ENCODE measurements at places on chromosomes 7 and 10.

- DNase-seq: no peak
Measured at GRCh38 chr7:12373580-12374263, 29.9 kb downstream of the VWDE start.

DNA sequence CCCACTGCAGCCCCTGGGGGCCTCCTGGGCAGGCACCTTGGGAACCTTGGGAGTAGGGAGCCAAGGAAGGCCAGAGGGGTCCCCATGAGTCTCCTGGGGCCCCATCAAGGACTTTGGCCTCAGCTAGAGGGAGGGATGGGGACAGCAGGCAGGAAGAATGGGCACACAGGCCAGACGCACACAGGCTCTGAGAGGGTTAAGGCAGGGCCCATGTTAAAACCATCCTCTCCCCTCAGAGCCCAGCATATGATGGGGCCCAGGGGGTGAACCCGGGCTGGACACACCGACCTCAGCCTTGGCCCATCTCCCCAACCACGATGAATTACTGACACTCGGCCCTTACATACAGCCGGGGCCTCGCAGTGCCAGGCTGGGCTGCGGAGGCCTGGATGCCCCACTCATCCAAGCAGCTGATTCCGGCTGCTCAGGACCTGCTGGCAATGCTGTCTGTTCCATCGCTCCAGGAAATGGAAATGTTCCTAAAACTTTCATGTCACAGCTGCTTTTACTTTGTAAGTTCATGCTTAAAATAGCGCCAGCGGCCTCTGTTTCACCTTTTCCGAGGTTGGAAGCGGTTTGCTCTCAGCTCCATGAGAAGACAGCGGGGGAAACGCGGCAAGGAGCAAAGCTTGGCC is 17.3 kb upstream of the INPP5A start:
- no peak for DNase-seq

GRCh38 chr7:39324139-39324760 is 242.0 kb upstream of the YAE1 start:
- DNase-seq: no peak

DNA sequence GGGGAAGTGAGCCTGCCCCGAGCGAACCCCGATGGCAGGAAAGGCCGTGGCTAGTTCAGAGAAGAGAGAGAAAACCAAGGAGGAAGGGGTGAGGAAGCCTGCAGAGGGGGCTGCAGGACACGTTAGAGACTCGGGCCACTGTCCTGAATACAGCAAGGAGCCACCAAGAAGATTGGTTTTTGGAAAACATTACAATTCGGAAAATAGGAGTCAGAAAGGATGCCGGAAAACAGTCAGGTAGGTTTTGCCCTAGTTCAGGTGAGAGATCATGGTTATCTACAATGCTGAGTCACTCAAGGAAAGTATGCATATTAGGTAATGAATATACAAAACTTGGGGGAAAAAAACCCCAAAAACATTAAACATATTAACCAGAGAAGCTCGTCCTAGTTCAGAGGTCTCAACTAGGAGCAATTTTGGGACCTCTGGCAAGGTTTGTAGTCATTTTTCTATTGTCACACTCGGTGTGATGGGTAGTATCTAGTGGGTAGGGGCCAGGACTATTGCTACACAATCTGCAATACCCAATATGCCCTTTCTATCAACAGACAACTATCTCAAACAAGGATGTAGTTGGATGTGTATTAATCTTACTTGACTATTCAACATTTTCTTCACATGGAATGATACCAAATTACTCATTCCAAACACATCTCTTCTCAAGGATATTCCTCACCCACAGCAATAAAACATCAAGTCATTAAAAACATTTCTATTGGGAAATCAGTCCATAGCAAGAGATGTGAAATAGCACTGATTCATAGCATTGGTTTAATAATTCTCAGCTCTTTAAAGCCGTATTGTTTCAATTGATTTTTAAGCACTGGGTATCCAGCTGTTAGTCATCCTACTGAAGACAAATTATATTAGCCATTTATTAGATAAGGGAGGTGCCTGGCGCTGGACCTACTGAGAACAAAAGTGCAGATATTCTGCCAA is 74.4 kb upstream of the RSU1 start:
- peak; percentile 62 for DNase-seq

GRCh38 chr7:54560723-54561122 is 18.5 kb downstream of the VSTM2A start:
- no peak for DNase-seq

DNA sequence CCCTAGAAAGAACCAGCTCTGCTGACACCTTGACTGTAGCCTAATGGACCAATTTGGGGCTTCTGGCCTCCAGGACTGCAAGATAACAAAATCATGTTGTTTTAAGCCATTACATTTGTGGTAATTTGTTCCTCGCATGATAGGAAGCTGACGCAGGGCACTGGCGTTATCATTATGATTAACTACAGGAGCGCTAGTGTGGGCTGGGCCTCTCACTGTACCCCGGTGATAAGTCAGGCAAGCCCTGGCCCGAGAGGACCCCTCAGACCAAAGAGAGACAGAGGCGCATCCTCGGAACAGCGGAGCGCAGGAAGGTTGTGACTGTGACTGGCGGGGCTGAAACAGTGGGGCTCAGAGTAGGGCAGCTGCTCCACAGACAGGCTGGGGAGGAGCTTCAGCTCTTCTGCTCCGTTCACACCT is 150.3 kb upstream of the CHST15 start:
- no peak for DNase-seq

DNA sequence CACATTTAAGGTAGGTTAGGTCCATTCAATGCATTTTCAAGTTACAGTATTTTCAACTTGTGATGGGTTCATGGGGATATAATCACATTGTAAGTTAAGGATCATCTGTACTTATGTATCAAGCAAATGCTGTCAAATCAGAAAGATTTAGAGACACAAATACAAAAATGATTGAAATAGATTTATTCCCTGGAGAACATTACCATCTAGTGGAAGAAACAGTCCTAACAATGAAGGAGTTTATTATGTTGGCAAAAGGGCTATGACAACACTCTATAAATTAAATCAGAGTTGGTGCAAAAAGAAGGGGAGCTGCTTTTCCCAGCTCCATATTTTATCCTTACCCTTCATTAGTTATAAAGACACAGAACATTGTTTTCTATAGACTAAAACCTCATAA is 69.0 kb downstream of the PRSS58 start:
- no peak for DNase-seq

DNA sequence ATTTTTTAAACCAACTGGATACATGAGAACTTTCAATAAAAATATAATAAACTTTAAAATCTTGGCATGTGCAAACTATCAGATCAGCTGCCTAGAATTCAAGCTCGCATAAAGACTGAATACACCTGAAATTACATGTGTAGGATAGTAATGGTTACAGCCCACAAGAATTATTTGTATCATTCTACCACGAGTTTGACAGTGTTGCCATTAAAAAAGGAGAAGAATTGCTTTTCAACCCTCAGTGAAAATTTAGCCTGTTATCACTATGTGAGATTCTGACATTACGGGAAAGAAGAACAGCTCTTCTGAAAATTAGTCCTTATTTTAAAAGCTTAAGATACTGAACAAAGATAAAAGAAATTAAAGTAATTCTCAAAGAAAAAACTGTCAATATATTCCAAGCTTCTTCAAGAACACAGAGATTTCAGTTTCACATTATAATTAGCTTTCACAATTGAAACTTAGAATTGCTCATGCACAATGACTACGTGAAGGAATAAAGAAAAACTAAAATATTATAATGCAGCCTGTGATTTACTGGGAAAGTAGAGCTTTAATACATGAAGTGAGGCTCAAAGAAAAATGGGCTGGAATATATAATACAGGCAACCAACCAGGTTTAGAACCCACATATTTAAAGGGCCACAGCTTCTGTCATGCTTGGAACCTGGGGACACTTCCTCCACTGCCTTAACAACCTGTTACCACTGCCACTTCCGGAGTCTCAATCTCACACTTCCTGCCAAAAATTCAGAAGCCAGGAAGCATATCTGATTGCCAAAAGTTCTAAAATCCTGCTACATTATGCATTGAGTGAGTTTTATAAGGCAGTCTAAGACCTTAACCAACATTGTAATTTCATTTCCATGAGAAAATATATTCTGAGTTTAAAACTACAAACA is 23.2 kb downstream of the TPK1 start:
- DNase-seq: peak; percentile 76

- DNase-seq: peak; percentile 34
Measured at GRCh38 chr10:79413196-79413595, 32.2 kb downstream of the ZCCHC24 start.

GRCh38 chr7:120944826-120945562 is 5.6 kb upstream of the ING3 start:
- no peak for DNase-seq

DNA sequence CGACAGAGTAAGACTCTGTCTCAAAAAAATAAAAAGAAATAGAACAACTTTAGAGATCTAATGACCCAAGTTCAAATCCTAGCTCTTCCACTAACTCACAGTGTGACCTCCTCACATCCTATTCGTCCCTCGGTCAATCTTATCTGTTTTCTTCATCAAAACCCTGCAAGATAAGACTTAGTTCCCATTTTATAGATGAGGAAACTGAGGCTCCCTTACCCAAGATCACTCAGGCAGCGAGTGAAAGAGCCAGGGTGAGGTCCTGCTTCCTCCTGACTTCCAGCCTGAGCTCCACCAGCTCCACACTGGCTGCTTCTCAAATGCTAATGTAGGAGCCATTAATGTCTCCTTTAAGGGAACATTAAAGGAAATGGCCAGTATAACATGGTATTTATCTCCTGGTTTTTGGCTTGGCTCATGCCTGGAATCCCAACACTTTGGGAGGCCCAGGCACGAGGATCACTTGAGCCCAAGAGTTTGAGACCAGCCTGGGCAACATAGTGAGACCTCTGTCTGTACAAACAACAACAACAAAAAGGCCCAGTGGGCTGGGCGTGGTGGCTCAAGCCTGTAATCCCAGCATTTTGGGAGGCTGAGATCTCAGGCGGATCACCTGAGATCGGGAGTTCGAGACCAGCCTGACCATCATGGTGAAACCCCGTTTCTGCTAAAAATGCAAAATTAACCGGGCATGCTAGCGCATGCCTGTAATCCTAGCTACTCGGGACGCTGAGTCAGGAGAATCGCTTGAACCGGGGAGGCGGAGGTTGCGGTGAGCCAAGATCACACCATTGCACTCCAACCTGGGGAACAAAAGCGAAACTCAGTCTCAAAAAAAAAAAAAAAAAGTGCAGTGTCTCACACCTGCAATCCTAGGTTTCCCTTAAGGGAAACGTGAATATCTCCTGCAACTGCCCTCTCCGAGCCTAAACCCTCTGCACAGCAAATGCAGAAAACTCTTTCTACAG is 3.4 kb upstream of the RHBDD2 start:
- DNase-seq: no peak

Data from activated CD4-positive, alpha-beta T cell treated with anti-CD3 and anti-CD28 coated beads, Interleukin-2, Interleukin-6, amounts not matched to agents 100 ng/mL and 50 ng/mL, durations not matched to agents 16 hours and 8 hours (primary cell).